ENCODE measurements at places on chromosomes 7 and 10.

GRCh38 chr10:11015446-11015934 lies 2.2 kb upstream of the CELF2 start:
- DNase-seq = no peak

GRCh38 chr7:87047-87446 lies 105.3 kb upstream of the FAM20C start:
- no peak for DNase-seq

- DNase-seq = no peak
Observed at GRCh38 chr10:71112138-71112785, 100.1 kb upstream of the UNC5B start.

GRCh38 chr10:13844651-13845050 lies 257.9 kb downstream of the PRPF18 start:
- DNase-seq = no peak

DNA sequence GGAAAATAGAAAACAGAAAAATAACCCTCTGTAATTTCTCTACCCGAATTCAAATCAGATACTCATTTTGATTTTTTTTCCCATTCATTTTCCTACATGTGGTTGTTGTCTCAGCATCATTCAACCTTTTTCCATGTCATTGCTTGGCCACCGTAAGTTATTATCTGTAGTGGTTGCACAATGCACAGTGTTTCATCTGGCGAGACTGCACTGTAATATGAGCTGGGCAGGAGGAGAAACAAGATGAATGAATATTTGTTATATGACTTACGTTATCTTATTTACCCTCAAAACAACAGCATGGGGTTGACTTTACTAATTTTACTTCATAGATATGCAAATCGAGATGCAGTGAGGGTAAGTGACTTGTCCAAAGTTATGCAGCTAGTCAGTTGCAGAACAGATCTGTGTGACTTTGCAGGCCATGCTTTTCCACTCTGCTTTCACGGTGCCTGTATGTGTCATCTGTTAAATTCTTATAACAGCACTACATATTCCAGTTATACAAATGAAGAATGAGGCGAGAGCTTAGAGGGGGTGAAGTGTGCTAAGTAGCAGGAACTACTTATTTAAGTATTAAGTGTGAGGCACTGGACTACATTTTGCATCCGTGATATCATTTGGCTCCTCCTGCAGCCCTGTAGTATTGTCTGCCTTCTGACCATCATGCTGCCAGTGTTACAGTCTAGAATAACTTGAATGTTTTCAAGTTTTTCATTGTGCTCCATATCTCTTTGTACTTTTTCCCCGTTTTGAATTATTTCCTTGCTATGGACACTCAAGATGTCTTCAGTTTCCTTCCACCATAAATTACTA lies 56.7 kb downstream of the ZMYND11 start:
- DNase-seq = no peak

DNA sequence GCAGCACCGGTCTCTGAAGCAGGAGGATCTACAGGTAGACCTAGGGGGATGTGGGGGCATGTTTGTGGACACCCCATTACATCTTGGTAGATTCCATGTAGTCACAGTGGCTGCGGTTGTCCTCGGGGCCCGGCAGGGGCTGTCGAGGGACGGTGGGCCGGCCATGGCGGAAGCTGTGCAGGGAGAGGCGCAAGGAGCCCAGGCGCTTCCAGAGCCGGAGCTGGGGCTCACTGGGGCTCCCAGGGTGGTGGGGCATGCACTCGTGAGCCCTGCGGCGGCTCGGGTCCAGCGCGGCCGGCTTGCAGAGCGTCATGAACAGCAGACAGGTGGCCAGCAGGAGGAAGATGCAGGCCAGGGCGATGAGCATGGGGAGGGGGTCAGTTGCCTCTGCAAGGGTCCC lies 3.7 kb downstream of the C10orf105 start:
- no peak for DNase-seq
